Spleen (tissue), 13 donors: ENCODE measurements at places on chromosomes 2 and 18. TPM values are rescaled to one million over a fixed set of nuclear protein-coding genes. Genes with fewer than 3 reads are reported as not detected.

GRCh38 chr2:25825238-25825637, 53.0 kb downstream of the ASXL2 start:
- DNase-seq: no peak

The FAM228A gene
- polyA plus RNA-seq: 0.26 TPM

- no peak for DNase-seq
Measured at GRCh38 chr2:227616631-227617030, 667 bp upstream of the SCYGR4 start.

DNA sequence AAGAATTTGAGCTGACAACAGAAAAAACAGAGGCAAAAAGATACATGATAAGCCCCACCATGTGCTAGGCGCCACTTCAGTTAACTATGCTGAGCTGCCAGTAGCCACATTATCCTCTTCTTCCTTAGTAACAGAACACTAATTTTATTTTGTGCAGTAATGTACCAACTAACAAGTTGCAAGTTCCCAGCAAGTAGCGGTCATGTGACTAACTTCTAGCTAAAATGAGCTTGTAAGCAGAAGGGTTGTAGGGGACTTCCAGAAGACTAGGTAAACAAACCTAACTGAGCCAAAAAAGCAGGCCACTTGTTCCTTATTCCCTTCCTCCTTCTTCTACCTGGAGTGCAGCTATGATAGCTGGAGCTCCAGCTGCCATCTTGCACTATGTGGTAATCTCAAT, 75.5 kb downstream of the DTNB start:
- no peak for DNase-seq

DNA sequence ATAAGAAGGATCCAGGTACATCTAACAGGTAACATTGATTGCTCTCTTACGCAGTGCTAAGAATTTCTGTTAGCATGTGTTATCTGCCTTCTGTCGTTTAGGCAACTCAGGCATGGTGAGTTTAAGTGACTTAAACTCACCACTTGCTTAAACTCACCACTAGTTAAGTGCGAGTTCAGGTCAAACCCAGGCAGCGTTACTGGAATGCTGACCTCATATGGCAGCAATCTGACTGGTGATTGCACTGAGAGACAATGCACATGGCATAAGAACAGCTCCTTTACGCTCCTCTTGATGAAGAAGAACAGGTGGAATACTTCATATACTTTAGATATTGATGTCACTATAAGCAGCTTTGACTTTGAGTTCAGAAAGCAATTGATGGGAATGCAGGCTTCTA, 954.1 kb downstream of the SOCS6 start:
- DNase-seq: no peak

DNA sequence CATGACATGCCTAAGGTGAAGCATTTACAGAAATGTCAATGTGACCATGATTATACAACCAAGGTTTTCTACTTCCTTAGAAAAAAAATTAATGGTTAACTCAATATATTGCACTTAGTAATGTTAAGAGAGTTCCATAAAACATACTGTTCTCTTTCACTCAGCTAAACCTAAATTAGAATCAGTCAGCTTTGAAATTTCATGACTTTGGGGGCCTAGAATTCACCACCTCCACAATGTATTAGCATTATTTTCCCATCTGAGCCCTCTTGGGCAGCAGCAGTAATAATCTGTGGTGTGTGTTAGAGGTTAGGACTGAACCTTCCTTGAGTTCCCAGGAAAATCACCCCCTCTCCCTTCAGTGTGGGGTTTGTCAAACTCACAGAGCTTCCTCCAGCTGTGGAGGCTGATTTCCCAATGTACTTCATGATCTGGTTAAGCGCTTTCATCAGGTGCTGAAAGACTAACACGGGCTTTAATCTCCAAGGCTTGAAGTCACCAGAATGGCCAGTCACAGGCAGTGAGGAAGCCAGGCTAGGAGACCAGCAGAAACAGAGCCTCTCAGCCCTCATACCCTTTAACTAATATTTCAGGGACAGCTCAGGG, 7.1 kb upstream of the UPP2 start:
- DNase-seq: peak; percentile 9

DNA sequence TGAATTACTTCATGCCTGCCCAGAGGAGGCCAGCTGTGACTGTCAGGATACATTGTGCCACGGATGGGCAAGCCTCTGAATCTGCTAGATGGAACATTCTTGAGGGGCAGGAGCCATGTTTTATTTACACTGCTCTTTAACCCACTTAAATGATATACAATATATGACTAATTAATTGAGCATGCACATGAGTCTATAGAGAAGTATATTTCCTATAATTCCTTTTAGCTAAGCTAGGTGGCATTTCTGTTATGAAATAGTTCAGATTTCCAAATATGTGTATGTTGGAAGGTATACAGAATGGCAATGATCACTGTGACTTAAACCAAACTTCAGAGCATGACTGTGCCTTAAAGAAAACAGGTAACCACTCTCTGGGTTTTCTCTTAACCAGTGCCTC, 131.7 kb downstream of the RAB3GAP1 start:
- DNase-seq: no peak

The NCKAP5 gene
- 0.74 TPM for polyA plus RNA-seq

- no peak for DNase-seq
Measured at GRCh38 chr2:181037922-181038321, 57.5 kb downstream of the UBE2E3 start.

DNA sequence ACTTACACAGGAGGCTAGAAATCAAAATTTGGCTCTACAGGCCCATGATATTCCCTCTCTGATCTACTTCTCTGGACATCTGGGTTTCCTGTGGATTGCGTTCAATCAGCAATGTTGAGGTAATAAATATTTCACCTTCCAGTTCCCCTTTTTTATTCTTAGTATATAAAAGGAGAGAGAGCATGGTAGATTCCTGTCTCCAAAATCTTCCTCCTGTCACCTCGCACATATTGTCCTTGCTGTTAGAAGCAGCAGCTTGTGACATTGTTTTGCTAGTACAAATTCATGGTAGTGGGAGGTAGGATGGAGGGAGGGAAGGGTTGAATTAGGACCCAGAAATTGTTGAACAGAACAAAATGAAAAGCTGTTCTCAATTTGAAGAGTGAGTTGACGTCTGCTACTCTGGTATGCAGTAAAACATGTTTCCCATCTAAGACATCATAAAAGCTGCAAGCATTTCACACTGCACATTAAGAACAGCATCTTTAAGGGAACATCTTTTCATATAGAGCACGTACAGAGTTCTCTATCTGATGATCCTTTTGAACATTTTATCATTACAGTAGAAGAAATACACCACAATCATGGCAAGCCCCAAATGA, 156.4 kb downstream of the RDH14 start:
- no peak for DNase-seq

- no peak for DNase-seq
Measured at GRCh38 chr2:223109341-223109740, 57.4 kb downstream of the KCNE4 start.

The TMEM247 gene
- polyA plus RNA-seq: not detected

The KANSL1L gene
- polyA plus RNA-seq: 2.0 TPM

The ALPP gene
- not detected for polyA plus RNA-seq
